NCI-H2107 (cell line): ENCODE measurements at places on chromosomes 6 and 20.

DNA sequence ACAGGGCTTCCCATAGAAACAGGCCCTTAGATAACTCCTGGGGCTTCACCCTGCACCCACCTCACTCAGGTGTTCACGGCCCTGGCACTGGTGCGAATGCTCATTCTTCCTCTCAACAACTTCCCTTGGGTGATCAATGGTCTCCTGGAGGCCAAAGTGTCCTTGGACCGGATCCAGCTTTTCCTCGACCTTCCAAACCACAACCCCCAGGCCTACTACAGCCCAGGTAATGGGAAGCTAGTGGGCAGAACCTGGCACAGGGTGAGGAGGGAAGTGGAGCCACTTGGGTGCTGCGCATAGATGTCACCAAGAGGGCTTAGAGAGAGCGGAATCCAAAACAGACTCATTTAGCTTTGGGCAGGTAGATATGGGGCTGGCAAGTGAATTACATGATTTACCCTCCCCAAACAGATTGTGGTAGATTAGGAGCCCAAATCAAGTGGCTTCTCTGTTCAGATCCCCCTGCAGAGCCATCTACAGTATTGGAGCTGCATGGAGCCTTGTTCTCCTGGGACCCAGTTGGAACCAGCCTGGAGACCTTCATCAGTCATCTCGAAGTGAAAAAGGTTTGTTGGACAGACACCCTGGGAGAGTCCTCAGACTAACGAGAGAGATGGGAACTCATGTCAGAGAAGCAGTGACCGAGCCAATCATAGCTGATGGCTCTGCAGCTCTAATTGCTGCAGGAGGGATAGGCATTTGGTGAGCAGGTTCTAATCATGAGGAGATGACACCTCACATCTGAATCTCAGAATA, 8.5 kb downstream of the ABCC10 start:
- DNase-seq = no peak

DNA sequence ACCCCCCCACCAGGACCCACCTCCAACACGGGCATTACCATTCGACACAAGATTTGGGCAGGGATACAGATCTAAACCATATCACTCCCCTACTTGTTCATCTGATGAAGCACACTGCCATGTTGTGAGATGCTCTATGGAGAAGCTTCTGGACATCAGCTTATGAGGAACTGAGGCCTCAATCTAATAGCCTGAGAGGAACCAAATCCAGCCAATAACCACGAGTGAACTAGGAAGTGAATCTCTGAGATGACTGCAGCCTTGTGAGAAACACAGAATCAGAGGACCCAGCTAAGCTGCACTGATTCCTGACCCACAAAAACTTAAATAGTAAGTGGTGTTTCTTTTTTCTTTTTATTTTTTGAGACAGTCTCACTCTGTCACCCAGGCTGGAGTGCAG, 21.6 kb upstream of the ZBTB2 start:
- DNase-seq = no peak

DNA sequence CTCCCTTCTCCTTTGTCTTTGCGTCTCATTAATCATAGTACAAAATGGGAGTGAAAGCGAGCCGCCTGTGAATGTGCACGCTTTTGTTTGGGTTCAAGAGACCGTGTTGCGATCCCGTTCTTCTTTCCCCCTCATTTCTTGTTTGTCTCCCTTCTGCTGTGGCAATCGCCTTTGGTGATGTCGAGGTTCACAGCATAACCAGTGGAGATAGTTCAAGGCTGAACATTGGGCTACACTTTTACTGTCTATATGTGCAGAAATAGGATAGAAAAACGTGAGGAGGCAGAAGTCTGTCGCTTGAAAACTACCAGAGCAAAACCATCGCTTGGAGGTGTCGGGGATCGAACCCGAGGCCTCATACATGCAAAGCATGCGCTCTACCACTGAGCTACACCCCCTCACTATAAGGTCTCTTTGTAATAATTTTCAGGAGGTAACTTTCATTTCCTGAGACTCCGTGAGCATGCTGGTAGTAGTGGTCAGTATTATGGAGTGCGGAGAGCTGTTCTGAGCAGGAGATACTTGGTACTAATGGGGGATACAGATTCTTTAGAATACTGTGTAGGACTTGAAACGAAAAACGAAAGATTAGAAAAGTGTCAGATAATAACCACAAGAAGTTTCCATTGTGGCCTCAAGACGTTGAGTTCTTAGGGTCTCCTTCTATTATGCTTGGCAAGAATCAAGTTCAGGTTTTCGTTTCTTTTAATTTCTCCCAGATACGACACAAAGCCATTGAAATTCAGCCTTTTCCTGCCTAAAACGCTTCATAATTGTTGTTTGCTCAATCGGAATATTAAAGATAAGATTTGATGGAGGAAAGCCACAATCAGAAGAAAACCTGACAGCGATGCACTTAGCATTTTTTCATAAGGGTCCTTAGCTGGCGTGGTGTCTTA, 106.6 kb downstream of the TRIM27 start:
- DNase-seq = no peak

DNA sequence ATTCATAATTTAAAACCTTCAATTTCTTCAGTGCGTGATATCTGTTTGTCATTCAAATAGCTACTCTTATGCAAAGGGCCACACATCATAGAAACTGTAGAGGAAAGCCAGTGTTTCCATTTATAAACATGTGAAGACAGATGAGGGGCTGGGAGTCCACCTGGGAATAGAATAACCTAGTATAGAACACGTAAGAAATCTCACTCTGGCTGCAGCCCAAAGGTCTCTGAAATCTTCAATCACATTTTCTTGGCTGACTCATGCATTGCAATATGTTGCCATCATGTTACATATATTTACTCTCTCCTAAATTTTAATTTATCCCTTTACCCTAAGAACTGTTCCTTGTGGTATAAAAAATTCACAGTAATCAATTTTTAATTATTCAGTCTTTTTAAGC, 123.2 kb downstream of the ELOVL4 start:
- no peak for DNase-seq

- DNase-seq = no peak
These were observed 414.6 kb downstream of the CDH26 start for GRCh38 chr20:60372822-60373221.

GRCh38 chr6:24228681-24229255, 102.8 kb downstream of the NRSN1 start:
- no peak for DNase-seq

GRCh38 chr20:38883081-38883980, 42.9 kb upstream of the FAM83D start:
- DNase-seq = no peak

DNA sequence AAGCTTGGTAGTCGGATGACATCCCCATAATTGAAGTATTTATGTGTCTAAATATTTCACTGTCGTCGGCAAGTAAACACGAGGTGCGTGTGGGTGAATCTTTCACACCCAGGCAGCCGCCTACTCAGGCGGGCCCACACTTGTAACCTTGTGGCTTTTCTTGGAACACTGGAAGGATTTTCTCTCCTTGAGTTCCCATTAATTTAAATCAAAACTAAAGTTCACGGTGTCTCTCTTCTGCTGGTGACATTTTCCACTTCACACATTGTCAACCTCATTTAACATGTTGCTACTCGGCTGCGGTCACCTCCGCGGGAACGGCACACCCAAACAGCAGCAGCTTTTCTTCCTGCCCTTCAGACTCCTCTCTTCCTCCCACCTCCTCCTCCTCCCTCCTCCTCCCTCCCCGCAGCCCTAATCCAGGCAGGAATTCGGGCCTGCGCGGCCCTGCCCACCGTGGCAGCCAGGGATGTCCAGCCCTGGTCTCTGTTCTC, 336.6 kb downstream of the QKI start:
- no peak for DNase-seq

DNA sequence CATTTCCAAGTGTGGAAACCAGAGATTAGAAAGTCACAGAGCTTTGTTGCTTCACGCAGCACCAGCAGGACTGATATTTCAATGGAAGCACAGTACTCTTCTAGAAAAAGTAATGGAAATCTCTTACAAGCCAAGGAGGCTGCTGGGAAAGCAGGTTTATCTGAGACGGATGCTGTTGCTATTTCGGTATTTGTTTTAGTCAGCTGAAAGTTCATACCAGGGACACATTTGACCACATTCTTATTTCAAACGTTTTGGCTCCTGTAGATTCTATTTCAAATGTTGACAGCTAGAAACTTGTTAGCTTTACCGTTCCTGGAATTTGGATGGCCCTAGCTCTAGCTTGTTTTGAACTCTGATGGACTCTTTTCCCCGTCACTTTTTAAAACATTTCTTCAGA, 3.7 kb upstream of the TMEM242 start:
- no peak for DNase-seq
